Stimulated activated CD4-positive, alpha-beta T cell treated with anti-CD3 and anti-CD28 coated beads, Interleukin-1b, Interleukin-23, amount 100 ng/mL, for 24 hours (primary cell): ENCODE measurements at places on chromosomes 2 and 18.
A peak's percentile ranks its signal among the peaks of the same experiment; 100 is the strongest.

DNA sequence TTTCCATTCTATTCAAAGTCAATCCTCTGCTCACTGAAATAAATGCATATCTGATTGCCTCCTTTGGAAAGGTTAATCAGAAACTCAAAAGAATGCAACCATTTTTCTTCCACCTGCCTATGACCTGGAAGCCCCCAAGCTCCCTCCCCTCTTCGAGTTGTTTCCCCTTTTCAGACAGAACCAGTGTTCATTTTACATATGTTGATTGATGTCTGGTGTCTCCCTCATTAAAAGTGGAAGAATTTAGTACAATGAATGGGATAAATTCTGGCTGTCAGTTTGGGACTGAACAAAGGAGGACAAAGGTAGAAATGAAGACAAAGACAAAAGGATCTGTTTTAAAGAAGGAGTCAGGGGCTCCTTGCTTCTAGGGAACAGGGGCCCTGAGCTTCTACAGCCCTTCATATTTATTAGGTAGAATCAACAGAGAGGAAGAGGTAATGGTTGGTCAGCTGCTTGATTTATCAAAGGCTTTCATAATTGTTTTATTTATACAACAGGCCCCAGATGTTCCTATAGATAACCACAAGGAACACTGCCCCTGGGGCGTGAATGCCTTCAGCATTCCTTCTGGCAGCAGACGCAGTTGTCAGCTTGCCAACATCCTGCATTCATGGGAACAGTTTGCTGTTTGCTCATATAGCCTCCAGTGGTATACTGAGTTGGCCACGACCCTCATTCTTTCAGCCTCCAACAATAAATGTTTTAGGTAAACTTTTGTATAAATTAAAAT, 949.8 kb upstream of the LRATD1 start:
- DNase-seq: no peak

GRCh38 chr18:36467614-36468013, 170.1 kb downstream of the FHOD3 start:
- no peak for DNase-seq

DNA sequence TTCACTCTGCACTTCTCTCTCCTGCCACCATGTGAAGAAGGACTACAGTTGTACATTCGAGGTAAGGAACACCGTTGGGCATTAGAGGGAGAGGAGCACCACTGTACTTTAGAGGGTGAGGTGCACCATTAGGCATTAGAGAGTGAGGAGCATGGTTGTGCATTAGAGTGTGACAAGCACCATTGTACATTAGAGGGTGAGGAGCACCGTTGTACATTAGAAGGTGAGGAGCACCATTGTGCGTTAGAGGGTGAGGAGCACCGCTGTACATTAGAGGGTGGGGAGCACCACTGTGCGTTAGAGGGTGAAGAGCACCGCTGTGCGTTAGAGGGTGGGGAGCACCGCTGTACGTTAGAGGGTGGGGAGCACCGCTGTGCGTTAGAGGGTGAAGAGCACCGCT, 20.8 kb upstream of the AGXT start:
- no peak for DNase-seq

DNA sequence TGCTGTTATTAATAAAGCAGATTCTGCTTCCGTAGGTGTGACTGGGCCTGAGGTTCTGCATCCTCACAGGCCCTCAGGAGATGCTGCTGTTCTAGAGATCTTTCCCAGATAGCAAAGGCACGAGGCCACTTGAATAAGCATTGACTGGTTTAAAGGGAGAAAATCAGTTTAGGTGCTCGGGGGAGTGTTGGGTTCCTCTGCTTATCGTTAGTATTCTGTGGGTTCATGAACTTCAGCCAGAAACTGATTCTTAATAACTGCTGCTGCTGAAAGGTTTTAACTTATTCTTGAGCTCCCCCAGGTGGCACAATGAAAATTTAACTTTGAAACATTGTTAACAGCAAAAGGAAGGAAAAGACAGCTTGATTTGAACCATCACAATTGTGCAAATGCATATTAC, 56.9 kb downstream of the ITGA6 start:
- DNase-seq: no peak

DNA sequence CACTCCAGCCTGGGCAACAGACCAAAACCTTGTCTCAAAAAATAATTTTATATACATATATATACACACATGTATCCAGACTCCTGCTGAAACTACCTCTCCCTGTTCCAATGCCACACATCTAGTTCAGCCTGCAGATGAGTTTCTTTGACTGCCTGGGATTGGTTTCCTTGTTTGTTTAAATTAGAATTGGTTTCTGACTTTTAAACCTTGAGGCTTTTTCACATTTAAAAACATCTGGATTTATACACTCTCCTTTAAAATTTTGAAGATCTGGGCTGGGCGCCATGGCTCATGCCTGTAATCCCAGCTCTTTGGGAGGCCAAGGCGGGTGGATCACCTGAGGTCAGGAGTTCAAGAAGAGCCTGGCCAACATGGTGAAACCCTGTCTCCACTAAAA, 21.8 kb upstream of the CXCR1 start:
- DNase-seq: no peak

GRCh38 chr2:43266711-43267111, 40.3 kb upstream of the ZFP36L2 start:
- no peak for DNase-seq

GRCh38 chr2:55408098-55408882, 11.4 kb downstream of the CCDC88A start:
- DNase-seq: no peak

- DNase-seq: no peak
Measured at GRCh38 chr2:101679037-101679726, 18.3 kb upstream of the MAP4K4 start.

DNA sequence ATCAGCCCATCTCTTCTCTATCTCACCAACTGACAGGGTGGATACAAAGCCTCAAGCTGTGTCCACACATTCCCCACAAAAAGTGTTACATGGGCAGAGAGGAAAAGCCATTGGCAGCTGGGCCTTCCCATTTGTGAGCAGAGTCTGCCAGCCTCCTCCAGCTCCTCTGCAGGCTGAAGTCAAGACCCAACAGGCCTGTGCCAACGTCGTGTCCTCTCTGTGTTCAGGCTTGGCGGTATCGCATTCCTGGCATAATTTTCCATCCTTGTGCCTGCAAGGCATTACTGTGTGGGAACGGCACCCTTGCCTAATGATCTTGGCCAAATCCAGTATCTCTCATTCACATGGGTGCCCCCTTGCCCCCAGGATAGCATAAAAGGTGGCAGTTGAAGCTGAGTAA, 41.5 kb upstream of the APCDD1 start:
- no peak for DNase-seq

DNA sequence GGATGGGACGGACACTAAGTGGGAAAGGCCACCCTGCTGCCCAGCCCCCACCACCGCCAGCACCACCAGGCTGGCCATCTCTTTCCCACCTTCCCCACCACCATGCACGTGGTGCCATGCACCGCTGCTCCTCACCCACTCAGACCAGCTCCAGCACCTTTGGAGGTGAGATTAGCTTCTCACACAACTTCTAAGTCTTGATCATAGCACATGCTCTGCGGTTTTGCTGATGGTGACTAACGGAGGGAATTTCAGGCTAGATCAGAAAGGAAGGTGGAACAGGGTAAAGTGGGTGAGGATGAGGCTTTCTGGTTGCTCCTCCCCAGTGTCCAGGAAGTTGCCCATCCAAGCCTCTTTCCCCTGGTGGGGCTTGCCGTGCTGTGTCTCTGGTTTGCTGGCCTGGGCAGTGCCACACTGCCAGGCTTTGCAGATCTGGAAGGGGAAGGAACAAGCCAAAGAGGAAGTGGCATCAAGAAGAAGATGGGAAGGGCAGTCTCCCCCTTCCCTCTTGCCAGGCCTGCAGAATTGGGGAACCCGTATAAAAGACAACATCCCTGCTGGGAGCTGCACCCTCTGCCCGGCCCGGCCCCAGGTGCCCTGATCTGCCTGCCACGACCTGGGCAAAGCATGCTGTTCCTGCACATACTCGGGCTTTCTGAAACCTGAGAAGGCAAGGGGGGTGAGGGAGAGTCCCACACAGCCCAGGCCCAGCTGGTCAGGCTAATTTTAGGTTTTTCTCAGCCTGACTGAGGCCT, 44.3 kb upstream of the CAB39 start:
- DNase-seq: no peak

DNA sequence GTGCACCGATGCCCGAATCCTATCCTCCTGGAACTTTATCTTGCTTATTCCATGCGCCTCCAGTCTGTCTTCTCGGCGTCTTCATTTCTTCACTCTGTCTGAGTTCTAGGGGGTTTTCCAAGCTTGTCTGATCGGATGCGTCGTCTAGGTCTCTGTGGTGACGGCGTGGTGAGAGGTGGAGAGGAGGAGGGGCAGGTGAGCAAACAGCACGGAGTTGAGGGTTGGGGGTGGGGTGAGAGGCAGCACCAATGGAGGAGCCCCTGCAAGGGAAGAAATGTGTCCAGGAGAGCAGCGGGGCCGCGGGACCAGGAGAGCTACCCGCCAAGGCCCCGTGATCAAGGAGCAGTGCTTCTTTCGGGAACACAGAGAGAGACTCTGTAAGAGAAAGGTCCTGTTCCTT, 131.3 kb upstream of the TWIST2 start:
- DNase-seq: no peak

- no peak for DNase-seq
Measured at GRCh38 chr2:60556175-60556574, 2.7 kb upstream of the BCL11A start.

DNA sequence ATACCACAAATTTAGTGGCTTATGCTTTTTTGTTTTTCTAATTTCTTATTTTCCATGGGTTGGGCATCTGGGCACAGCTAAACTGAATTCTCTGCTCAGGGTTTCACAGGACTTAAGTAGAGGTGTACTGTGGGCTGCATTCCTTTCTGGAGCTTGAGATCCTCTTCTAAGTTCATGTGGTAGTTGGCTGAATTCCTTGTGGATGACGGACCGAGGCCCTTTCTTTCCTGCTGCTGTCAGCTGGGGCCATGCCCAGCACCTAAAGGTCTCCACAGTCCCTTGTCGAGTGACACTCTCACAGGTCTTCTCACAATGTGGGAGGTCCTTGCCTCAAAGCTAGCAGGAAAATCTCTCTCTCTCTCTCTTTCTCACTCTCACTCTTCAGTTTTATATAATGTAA, 433.5 kb upstream of the LRATD1 start:
- no peak for DNase-seq

- DNase-seq: no peak
Measured at GRCh38 chr2:102437122-102437521, 14.2 kb downstream of the IL18RAP start.

DNA sequence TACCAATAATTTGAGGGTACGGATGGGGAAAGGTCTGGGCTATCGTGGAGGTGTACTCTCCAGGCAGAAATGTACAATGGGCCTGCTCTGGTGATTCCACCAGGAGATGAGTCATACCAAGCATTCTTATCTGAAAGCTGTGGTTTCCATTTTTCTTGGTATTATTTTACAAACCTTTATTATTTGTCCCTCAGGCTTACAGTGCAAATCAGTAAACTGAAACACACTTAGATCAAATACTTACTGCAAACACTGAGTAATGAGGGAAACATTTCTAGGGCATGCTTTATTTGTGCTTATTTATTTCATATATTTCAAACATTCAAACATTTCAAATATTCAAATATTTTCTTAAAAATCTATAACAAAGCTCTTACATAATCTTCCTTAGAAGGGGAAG, 319.8 kb downstream of the RND3 start:
- DNase-seq: no peak

- DNase-seq: no peak
Measured at GRCh38 chr2:37365669-37366068, 21.2 kb downstream of the QPCT start.

- no peak for DNase-seq
Measured at GRCh38 chr2:175620106-175620505, 382.0 kb downstream of the LNPK start.

DNA sequence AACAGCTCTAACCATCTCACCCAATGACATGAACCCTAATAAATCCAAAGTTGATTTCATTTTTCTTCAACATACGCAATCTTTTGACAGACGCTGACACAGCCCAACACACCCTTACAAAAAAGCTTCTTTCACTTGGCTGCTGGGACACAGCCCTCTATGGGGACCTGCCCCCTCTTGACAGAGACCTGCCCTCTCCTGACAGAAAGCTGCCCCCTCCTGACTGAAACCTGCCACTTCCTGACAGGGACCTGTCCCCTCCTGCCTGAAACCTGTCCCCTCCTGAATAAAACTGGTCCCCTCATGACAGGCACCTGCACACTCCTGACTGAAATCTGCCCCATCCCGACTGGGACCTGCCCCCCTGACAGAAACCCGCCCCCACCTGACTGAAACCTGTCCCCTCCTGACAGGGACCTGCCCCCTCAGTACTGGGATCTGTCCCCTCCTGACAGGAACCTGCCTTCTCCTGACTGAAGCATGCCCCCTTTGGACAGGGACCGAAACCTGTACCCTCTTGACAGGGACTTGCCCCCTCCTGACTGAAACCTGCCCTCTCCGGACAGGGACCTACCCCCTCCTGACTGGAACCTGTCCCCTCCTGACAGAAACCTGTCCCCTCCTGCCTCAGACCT, 87.9 kb downstream of the PXDN start:
- DNase-seq: no peak

DNA sequence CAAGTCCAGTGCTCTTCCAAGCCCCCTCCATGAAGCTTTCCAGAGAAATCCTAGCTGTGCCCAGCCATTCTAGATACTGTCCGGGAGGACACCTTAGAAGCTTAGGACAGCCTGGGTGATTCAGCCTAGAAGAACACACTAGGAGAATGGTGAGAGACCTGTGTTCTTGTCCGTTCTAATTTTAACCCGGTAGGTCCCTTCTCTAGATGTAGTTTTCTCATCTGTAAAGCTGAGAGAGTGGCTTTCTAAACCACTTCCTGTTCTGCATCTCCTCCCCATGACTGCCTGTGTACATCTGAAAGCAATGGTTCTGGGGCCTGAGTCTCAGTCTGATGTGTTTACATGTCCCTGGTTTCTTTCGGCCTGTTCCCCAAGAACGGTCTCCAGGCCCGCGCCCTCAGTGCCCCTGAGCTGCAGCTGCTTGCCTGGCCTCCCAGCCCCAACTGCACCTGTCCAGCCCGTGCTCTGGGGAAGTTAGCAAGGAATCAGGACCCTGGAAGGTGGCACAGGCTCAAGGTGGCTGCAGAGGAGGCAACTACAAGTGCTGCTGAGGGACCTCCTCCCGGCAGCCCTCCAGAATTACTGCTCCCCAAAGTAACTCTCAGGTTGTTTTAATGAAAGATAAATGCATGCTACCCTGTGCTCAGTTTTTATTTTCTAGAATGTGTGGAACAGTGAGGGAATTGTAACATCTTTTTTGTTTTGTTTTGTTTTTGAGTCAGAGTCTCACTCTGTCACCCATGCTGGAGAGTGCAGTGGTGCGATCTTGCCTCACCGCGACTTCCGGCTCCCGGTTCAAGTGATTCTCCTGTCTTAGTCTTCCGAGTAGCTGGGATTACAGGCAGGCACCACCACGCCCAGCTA, 105.9 kb downstream of the LBH start:
- peak; percentile 27 for DNase-seq
